Spleen (tissue), 13 donors: ENCODE measurements at places on chromosomes 1 and 21. TPM values are rescaled to one million over a fixed set of nuclear protein-coding genes. Genes with fewer than 3 reads are reported as not detected.

GRCh38 chr1:116954440-116954839 lies 44.7 kb downstream of the PTGFRN start:
- no peak overlapping the region for H3K27ac ChIP-seq
- no peaks in the 10 kb centered on the region for H3K4me1 ChIP-seq
- DNase-seq: no peak
- H3K27me3 ChIP-seq: no peaks in the 10 kb centered on the region
- no peak overlapping the region for H3K4me3 ChIP-seq
- no peaks in the 10 kb centered on the region for H3K36me3 ChIP-seq

- H3K4me3 ChIP-seq: no peak overlapping the region
- no peak for DNase-seq
- H3K27me3 ChIP-seq: no peaks in the 10 kb centered on the region
Measured at GRCh38 chr1:222392556-222392955, 155.3 kb downstream of the HHIPL2 start.

DNA sequence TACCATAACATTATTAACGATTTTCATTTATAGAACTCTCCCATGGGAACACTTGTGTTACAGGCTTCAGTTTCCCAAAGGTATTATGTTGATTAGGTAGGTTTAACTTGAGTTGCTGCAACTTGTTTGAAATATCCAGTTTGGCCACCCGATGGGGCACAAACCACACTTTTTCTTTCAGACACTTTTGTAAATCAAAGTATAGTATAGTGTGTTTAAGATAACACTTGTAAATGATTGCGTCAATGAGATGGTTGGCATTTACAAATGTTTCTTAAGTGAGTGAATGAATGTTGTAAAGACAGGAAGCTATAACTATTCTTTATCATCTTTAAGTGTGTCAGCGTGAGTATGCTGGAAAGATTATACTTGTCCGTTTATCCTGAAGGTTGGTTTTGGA lies 4.3 kb downstream of the XPR1 start:
- H3K27ac ChIP-seq: no peak overlapping the region
- no peaks in the 10 kb centered on the region for H3K27me3 ChIP-seq
- peaks cover 43% of the 10 kb centered on the region for H3K4me1 ChIP-seq
- H3K4me3 ChIP-seq: no peak overlapping the region

GRCh38 chr1:34186741-34187494 lies 10.2 kb downstream of the C1orf94 start:
- H3K27ac ChIP-seq: no peak overlapping the region
- H3K36me3 ChIP-seq: no peaks in the 10 kb centered on the region
- DNase-seq: no peak
- peaks cover 50% of the 10 kb centered on the region for H3K27me3 ChIP-seq
- H3K4me3 ChIP-seq: no peak overlapping the region
- no peaks in the 10 kb centered on the region for H3K4me1 ChIP-seq

- H3K4me3 ChIP-seq: no peak overlapping the region
- DNase-seq: no peak
- H3K27ac ChIP-seq: no peak overlapping the region
- no peaks in the 10 kb centered on the region for H3K4me1 ChIP-seq
- no peaks in the 10 kb centered on the region for H3K36me3 ChIP-seq
- no peaks in the 10 kb centered on the region for H3K27me3 ChIP-seq
Measured at GRCh38 chr1:236748268-236748870, 46.7 kb upstream of the MTR start.

- peaks cover 33% of the 10 kb centered on the region for H3K4me1 ChIP-seq
- H3K4me3 ChIP-seq: no peak overlapping the region
- peaks cover 25% of the 10 kb centered on the region for H3K36me3 ChIP-seq
Measured at GRCh38 chr1:32128479-32128878, 20.6 kb downstream of the KPNA6 start.

The MATN1 gene
- total RNA-seq: 0.72 TPM

The OR2T2 gene
- 0.51 TPM for total RNA-seq

The CCDC185 gene
- total RNA-seq: not detected
